T-helper 9 cell (primary cell): ENCODE measurements at places on chromosomes 2 and 18.

DNA sequence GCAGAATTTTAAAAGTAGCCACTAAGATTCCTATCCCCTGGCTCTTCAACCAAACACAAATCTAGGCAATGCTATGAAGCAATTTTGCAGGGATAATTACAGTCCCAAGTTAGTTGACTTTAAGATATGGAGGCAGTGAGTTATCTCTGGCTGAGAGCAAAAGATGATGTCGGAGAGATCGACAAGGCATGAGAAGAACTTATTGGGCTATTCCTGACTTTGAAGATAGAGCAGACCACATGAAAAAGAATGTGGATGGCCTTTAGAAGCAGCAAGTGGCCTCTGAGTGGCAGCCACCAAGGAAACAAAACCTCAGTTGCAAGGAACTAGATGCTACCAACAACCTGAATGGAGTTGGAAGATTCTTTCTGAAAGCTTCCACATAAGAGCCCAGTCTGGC, 58.2 kb upstream of the PPM1B start:
- no peak for DNase-seq

- DNase-seq: no peak
Measured at GRCh38 chr2:122182616-122183355, 427.3 kb downstream of the TSN start.

- no peak for DNase-seq
Measured at GRCh38 chr18:49886891-49887764, 73.8 kb upstream of the ACAA2 start.

DNA sequence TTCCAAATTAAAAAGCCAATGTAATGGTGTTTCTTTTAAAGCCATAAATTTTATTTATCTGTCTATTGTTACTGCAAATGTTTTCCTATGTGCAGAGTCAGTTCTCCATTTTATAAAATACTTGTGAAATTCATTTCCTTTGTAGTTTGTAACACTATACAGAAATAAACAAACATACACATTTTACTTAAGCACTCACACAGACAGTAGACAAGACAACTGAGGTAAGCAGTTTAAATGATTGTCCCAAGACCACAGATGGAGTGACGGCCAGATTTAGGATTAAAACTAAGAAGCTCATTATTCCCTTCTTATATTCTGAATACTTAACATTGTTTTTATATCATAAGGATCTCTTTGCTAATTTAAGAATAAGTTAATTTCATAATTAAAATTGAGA, 100.9 kb downstream of the BAZ2B start:
- DNase-seq: no peak

DNA sequence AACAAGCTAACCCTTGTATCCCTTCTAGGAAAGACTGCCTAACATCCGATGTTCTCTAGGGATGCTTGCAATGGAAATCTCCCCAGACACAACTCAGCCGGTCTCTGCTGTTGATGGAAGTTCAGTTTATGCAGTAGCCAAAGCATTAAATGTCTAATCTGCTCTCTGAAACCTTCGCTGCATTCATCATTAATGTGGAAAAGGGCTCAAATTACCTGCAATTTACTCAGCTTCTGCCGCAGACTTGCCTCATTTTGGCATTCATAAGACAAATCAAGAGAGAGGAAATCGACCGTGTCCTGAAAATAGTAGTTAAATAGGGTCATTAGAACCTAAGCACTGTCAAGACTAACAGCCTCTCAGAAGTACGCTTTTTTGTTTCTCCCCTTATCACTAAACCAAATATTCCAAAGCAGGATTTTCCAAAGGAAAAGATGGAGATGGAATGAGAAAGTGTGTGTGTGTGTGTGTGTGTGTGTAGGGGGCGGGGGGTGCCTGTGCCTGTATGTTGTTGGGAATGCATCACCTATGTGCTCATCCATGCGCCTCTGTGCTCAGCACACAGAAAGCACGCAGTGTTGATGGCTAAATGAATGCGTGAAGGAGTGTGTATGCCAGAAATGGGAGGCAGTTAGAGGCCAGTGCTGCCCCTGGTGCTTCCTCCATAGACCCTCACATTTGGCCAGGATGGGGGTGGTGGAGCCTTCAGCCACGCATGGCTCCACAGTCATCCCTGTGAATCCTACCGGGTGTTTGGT, 7.4 kb downstream of the LCT start:
- no peak for DNase-seq

- no peak for DNase-seq
Measured at GRCh38 chr18:59220164-59220783, 316 bp downstream of the GRP start.

GRCh38 chr2:80475970-80476369, 171.4 kb upstream of the LRRTM1 start:
- DNase-seq: no peak

GRCh38 chr18:71168557-71169145, 879.8 kb downstream of the SOCS6 start:
- DNase-seq: no peak

DNA sequence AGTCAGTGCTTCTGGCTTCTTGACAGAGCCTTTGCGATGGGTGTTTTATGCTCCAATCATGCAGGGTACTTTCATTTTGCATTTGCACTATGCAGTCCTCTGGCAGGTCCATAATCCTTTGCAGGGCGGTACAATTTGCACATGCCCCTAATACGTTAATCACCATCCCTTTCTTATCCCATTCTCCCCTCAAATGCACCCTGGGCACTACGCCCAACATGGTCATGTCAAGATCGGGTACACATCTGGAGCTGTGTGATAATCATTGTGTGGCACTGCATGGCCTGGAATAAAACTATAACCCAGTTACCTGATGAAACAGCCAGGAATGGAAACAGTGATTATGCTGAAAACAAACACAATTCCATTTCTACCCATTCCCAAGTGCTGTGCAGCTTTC, 27.7 kb downstream of the LOXHD1 start:
- DNase-seq: no peak

GRCh38 chr2:64593035-64593655, 60.6 kb downstream of the SERTAD2 start:
- no peak for DNase-seq

DNA sequence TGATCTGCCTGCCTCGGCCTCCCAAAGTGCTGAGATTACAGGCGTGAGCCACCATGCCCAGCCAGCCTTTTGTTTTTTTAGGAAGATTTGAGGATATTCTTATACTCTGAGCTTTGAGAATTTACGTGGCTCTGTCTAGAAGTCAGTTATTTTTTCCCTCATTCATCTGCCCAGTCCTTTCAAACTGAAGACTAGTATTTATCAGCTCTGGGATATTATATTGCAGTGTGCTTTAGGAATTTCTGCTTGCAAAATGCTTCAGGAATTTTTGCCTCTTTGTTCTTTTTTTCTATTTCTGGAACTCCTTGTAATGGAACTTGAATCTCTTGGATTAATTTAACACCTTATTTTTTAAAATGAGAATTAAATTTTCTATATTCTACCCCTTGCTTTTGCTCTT, 22.6 kb downstream of the ACSL3 start:
- no peak for DNase-seq

GRCh38 chr2:100470898-100471514, 724 bp downstream of the NMS start:
- DNase-seq: no peak

DNA sequence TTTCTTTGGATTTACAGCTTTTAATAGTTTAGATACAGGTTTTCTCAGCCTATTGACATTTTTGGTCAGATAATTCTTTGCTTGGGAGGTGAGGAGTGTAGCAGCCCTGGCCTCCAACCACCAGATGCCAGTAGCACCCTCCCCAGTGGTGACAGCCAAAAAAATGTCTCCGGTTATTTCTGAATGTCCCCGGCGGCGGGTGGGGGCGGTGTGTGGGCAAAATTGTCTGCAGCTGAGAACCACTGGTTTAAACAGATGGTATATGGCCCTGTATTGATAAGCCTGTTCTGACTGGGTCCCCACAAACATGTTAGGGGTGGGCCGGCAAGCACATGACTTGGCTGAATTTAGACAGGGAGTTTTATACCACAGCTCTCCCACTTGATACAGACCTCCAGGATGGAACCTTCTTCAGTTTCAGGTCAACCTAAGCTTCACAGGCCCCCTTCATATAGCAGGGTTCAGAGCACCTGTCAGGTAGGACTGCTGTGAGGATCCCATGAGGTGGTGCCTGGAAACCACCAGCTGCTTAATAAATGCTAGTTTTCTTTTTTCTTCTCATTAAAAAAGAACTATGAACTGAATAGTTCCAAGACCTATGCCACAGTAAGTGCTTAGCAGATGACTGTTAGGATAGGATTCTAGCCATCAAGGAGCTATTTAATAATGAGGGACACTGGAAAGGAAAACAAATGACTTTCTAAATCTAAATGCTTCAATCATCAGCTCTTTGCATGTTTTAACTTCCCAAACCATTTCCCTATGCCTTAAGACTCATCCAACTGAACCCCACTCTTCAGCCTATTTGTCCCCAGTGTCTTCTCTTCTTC, 18.1 kb downstream of the LPIN2 start:
- DNase-seq: peak; percentile 64

GRCh38 chr2:144032566-144032965, 487.4 kb downstream of the ZEB2 start:
- no peak for DNase-seq

GRCh38 chr2:101842471-101842870, 145.0 kb downstream of the MAP4K4 start:
- DNase-seq: no peak

- no peak for DNase-seq
Measured at GRCh38 chr18:14961991-14962390, 214.0 kb downstream of the ANKRD30B start.

- no peak for DNase-seq
Measured at GRCh38 chr2:28824207-28824606, 13.6 kb downstream of the SPDYA start.

- DNase-seq: no peak
Measured at GRCh38 chr2:154194909-154195643, 323.4 kb downstream of the GALNT13 start.

GRCh38 chr18:68429841-68430240, 285.1 kb downstream of the TMX3 start:
- no peak for DNase-seq

- DNase-seq: no peak
Measured at GRCh38 chr2:221293949-221294742, 278.0 kb downstream of the EPHA4 start.

- no peak for DNase-seq
Measured at GRCh38 chr2:120032297-120032696, 19.4 kb downstream of the EPB41L5 start.

- no peak for DNase-seq
Measured at GRCh38 chr2:206245265-206245672, 29.2 kb upstream of the ZDBF2 start.

GRCh38 chr2:233090879-233091278, 30.7 kb downstream of the INPP5D start:
- no peak for DNase-seq

DNA sequence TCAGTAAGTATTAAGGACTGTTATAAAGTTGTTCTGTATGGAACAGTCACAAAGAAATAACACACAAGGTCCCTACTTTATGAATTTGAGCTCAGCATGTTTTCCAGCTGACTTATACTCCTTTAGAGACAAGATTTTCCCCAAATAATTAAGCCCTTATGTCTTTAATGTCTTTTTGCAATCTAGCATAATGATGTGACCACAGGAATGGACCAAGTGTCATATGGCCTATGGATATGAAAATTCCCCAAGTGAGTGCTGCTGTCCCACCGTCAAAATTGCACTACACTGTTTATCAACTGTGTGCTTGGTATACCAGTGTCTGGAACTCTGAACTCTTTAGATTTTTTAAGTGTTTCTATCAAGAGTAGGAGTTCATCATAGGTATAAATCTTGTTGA, 369.6 kb downstream of the PID1 start:
- no peak for DNase-seq

- DNase-seq: peak; percentile 35
Measured at GRCh38 chr2:234444893-234445292, 52.0 kb downstream of the ARL4C start.

DNA sequence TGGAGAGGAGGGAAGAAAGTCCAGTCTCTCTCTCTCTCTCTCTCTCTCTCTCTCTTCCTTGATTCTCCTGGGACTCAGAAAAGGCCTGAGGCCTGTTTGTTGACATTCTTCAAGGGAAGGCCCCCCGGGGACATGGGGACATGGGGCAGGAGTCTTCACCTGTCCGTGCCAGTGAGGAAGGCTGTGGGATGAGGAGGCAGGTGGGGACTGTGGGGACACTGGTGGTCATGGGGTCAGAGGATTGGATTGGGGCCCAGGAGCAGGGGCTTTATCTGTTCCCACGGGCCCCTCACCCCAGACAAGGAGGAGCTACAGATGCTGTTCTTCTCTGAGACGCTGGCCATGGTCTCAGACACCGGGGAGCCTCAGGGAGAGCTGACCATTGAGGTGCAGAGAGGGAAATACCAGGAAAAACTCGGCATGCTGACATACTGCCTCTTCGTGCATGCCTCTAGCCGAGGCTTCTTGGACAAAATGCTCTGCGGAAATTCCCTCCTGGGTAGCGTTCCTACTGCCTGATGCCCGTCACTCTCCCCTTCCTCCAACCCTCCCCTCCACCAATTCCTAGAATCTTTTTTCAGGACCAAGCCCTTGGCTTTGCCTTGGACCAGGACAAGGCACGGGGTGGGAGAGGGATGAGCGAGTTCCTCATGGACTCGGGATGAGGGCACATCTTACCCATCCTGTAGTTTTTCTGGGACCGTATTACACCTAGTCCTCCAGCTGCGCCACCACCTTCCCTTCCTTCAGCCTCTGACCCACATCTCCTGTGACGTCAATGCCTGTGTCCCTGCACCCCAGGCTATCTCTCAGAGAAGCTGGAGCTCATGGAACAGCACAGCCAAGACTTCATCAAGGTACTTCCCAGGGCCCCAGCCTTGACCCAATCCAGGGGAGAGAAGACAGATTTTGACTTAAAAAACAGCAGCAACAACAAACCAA, 850 bp downstream of the CATIP start:
- no peak for DNase-seq

- no peak for DNase-seq
Measured at GRCh38 chr2:201642086-201642578, 1.2 kb downstream of the TMEM237 start.

GRCh38 chr2:205656941-205657340, 25.4 kb upstream of the NRP2 start:
- no peak for DNase-seq

GRCh38 chr2:47561371-47561770, 158.4 kb downstream of the MSH2 start:
- DNase-seq: no peak

DNA sequence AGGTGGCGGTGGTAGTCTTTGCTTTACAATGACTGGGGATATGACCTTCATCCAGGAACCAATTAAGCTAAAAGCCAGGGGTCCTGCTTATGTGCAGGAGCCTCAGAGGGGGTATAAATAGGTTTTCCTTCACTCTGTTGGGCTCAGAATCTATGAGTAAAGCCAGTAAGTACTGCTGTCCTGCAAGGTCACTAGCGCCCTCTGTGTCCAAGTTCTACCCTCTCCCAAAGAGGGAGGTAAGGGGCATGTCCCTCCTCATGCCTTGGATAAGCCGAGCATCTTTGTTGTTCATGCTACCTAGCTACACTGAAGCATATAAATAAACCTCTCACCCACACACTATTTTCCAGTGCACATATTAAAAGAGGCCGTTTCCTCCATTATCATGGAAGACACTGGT, 79.4 kb downstream of the SPRED2 start:
- DNase-seq: no peak

- DNase-seq: no peak
Measured at GRCh38 chr2:241560883-241561474, 2.4 kb downstream of the BOK start.
